Kidney epithelial cell (primary cell): ENCODE measurements at places on chromosomes 7 and 10. TPM values are rescaled to one million over a fixed set of nuclear protein-coding genes. Genes with fewer than 3 reads are reported as not detected.

DNA sequence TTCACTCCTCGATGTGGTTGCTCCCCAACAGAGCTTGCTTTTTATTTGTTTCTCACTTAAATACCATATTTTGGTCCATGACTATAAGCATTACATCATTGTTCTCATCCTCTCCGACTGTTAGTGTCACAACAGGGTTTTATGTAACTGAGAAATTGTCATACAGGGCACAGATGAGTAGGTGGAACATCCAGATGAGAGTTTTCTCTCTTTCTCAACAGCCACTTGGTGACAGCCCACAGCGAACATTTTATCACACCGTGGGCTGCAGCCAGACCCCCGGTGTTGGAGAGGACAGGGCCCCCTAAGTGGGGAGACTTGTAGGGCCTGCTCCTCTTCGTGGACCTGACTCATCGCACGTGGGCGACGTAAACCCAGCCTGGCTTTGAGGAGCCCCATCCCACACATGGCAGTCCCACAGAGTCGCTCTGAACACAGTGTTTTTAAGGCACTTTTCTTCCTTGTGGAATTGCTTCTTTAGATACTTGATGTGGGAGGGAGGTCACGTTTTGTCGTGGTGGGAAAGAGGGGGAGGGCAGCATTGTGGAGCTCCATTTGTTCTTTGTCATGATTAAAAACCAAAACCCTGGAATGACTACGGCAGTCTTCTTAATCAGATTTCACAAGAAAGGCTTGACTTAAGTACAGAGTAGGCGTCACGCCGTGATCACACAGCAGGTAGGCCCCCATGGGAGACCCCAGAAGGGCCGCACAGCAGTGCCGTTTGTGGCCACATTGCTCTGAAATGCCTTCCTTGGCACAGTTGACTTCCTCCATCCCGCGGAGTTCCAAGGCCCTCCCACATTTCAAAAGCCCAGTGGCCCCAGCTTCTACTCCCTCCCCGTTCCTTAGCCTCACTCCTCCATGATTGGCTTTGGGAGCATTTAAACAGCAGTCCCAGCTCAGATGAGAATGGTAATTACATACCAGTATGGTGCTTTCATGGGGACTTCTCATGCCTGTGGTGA is 220.6 kb downstream of the CCDC3 start:
- no peak for DNase-seq

GRCh38 chr10:28307267-28307666 is 4.4 kb upstream of the MPP7 start:
- DNase-seq = no peak

Gene TLL2
- total RNA-seq = 2.2 and 2.8 TPM in 2 replicates

DNA sequence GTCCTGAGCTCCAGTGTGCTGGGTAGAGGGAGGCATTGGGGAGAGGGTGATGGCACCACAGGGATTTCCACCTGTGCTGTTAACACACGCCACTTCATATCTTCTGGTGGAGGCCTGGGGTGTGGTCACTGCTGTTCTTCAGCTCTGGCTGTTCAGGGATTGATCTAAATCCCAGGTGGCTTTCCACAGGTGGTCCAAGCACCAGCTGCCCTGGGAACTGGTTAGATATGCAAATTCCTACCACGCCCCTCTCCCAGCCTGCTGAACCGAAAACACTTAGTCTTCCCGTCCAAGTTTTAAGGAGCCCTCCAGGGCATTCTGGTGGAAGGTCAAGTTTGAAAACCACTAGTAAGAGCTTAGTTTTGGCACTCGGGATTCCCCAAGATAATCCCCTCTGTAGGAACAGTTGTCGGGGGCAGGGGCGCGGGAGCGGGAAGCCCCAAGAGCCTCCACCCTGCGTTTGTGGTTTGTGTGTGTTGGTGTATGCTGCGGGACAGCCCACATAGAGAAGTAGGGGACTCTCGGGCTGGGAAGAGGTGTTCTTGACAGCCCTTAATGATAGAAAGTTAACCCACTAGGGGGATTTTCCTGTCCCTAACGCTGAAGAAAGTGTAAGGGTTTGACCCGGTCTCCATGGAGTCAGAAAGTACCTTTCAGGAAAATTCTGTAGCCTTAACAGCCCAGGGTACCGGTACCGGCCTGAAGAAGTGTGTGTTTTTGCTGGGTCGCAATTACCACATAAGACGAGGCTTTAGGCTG is 5.1 kb downstream of the DEPP1 start:
- no peak for DNase-seq
